ENCODE measurements at places on chromosomes 6 and 20. TPM values are rescaled to one million over a fixed set of nuclear protein-coding genes. Genes with fewer than 3 reads are reported as not detected.

Gene BNIP5
- total RNA-seq: not detected

Gene METTL24
- not detected for total RNA-seq

DNA sequence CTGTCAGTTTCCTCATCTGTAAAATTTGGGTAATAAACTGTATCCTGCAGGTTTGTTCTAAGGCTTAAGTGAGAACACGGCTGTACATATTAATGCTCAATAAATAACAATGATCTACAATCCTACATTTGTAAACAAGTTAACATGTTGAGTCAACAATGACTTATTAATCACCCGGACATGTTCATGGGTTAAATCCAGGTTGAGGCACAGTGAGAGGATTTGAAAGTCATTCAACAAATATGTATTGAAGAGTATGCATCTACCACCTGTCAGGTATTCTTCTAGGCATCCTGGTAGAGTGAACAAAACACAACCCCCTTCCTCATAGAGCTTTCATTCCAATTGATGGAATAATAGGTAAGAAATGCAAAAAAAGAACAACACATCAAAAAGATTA lies 554.7 kb upstream of the SLC35B3 start:
- H3K36me3 ChIP-seq: no peaks in the 10 kb centered on the region
- no peaks in the 10 kb centered on the region for H3K27me3 ChIP-seq
- no peak overlapping the region for H3K27ac ChIP-seq
- no peaks in the 10 kb centered on the region for H3K4me1 ChIP-seq
- H3K4me3 ChIP-seq: no peak overlapping the region
- DNase-seq: no peak

GRCh38 chr6:30824698-30825097 lies 59.6 kb upstream of the DDR1 start:
- no peak overlapping the region for H3K4me3 ChIP-seq
- H3K27ac ChIP-seq: no peak overlapping the region
- peaks cover 55% of the 10 kb centered on the region for H3K4me1 ChIP-seq
- no peaks in the 10 kb centered on the region for H3K27me3 ChIP-seq
- no peaks in the 10 kb centered on the region for H3K36me3 ChIP-seq

GRCh38 chr6:3740551-3741476 lies 10.7 kb downstream of the PXDC1 start:
- H3K4me1 ChIP-seq: peaks cover 17% of the 10 kb centered on the region
- no peak overlapping the region for H3K27ac ChIP-seq
- no peak overlapping the region for H3K4me3 ChIP-seq
- H3K36me3 ChIP-seq: peaks cover 75% of the 10 kb centered on the region
- no peaks in the 10 kb centered on the region for H3K27me3 ChIP-seq

DNA sequence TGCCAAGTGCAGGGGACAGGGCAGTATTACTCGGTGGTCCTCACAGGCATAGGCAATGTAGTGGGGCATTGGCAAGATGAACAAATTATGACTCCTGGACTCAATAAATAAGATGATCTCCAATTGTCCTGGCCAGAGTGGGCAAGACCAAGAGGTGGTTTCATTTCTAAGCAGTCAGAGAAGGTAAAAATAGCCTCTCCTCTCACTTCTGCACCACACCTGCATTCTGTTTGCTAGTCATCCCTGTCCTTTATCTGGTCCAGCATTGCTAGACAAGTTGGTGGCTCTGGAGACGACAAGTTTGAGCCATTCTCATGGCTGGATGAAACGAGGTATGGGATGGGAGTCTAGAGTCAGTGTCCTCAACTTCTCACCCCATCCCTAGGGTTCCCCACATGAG lies 83.0 kb downstream of the BANF2 start:
- no peaks in the 10 kb centered on the region for H3K27me3 ChIP-seq
- DNase-seq: no peak
- no peak overlapping the region for H3K4me3 ChIP-seq
- H3K4me1 ChIP-seq: peaks cover 6% of the 10 kb centered on the region
- no peak overlapping the region for H3K27ac ChIP-seq

DNA sequence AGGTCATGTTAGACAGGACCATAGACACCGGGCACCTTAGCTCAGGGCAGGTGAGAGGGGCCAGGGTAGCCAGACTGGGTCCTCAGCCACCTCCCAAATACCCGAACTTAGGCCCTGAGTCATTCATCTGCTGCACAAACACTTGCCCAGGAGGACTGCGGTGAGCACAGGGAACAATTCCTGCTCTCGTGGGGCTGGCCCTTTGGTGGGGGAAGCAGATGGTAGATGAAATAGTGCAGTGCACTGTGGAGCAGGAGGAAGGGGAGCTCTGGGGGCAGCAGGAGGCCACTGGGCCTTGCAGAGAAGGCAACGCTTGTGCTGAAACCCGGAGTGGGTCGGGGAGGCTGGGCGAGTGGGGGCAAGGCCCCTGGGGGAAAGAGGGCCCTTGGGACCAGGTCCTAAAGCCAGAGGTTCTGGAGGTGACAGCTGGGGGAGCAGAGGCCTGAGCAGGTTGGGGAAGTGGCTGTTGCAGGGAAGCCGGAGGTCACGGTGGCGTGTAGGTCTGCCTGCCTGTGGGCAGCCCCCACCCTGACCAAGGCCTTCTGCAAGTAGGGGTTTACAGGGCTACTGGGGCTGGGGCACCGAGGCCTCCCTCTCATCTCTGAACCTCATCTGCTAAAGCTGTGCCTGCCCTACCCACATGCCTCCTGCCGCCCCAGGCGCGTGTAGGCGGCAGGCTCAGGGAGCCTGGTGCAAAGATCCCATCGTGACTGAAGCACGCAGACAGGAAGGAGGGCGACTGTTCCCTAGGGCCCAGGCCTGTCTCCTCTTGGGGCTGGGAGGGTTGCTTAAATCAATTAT lies 4.7 kb upstream of the NPBWR2 start:
- no peak overlapping the region for H3K4me3 ChIP-seq
- peaks cover 39% of the 10 kb centered on the region for H3K27me3 ChIP-seq
- H3K4me1 ChIP-seq: no peaks in the 10 kb centered on the region
- no peaks in the 10 kb centered on the region for H3K36me3 ChIP-seq
- peak; percentile 38 for DNase-seq
- no peak overlapping the region for H3K27ac ChIP-seq

GRCh38 chr20:19554666-19555065 lies 203.4 kb upstream of the RIN2 start:
- H3K4me3 ChIP-seq: no peak overlapping the region
- H3K27me3 ChIP-seq: no peaks in the 10 kb centered on the region
- H3K36me3 ChIP-seq: no peaks in the 10 kb centered on the region

- H3K4me3 ChIP-seq: peak overlapping the region; percentile 94
- peaks cover 20% of the 10 kb centered on the region for H3K4me1 ChIP-seq
- H3K36me3 ChIP-seq: peaks cover 8% of the 10 kb centered on the region
- peak overlapping the region; percentile 40 for H3K27ac ChIP-seq
- DNase-seq: no peak
- H3K27me3 ChIP-seq: no peaks in the 10 kb centered on the region
These were observed 1.9 kb downstream of the MAPK14 start for GRCh38 chr6:36029464-36029863.

Measured in SJSA1 (cell line).